ENCODE measurements at places on chromosomes 12 and 14.

DNA sequence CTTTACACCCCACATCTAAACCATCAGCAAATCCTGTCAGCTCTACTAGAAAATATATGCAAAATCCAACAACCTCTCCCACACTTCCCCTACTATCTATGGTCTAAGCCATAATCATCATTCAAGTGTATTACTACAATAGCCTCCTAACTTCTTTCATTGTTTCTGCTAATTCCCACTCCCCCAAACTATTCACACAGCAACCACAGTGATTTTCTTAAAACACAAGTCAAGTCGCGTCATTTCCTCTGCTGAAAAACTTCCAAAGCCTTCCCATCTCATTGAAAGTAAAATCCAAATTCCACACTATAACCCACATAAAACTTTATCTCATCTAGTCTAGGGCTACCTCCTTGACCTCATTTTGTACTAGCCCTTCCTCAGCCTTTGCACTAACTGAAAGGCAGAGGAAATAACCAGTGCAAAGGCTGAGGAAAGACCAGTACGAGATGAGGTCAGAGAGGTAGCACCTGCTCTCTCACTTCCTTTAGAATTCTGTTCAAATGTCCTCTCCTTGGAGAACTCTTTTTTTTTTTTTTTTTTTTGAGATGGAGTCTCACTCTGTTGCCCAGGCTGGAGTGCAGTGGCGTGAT, 65.5 kb upstream of the MDM1 start:
- no peak for DNase-seq

GRCh38 chr14:72824051-72824450, 69.8 kb downstream of the DPF3 start:
- DNase-seq = no peak

DNA sequence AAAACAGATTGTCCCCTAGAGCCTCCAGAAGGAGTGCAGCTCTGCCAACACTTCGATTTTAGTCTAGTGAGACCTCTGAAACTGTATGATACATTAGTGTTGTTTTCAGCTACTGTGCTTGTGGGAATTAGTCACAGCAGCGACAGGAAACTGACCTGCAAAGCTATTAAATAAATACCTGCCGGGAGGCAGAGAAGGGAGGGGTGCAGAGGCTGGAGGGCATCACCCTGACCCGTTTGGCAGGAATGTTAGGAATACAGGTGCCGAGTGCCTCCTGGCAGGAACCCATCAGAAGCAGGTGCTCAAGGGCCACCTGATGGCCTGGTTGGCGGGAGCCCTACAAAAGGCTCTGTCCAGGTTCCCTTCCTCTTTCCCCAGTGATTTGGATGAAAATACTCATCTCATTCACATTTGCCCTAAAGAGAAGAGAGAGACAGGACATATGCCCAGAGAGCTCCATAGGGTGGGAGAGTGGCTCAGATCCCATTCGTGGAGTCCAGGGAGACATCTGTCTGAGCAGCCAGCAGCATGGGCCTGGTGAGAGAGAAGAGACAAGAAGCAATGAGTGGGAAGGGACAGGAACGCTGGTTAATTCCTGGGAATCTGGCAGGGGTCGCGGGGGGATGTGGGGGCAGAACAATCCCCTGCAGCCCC, 44.6 kb downstream of the C14orf132 start:
- DNase-seq = no peak

DNA sequence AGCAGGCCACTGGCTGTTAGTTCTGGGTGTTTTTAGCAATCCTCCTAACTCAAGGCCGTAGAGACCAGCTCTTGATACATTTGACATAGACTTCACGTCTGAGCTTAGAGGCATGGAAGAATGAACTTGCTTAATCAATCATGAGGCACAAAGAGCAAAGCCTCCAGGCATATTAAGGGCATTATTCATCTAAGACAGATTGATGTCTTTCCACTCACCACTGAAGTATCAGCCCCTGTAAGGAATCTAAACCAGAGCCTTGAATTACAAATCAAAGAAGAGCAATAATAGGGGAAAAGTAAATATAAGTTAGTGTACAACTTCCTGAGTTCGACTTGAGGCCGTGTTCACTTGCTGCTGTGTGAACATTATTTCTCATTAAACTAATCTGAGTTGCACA, 1470.7 kb downstream of the AACS start:
- no peak for DNase-seq

DNA sequence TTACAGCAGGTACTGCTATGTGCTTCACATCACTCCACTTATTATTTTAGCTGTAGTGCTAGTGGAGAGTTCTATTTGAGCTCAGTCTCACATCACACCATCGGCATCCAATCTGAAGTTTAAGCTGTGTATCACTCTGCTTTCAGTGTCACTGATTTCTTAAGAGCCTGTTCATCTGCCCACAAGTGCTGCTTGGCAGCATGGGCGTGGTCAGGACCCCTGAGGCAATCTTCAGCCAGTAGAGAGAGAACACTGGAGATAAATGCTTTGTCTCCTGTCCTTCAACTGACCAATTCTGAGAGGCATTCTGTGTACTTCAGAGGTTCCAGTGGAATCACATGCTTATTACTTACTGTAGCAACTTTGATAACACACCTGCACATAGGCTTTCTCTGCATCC, 728.8 kb downstream of the RPS29 start:
- DNase-seq = peak; percentile 16

GRCh38 chr14:68767248-68767645, 25.6 kb downstream of the ZFP36L1 start:
- DNase-seq = no peak

DNA sequence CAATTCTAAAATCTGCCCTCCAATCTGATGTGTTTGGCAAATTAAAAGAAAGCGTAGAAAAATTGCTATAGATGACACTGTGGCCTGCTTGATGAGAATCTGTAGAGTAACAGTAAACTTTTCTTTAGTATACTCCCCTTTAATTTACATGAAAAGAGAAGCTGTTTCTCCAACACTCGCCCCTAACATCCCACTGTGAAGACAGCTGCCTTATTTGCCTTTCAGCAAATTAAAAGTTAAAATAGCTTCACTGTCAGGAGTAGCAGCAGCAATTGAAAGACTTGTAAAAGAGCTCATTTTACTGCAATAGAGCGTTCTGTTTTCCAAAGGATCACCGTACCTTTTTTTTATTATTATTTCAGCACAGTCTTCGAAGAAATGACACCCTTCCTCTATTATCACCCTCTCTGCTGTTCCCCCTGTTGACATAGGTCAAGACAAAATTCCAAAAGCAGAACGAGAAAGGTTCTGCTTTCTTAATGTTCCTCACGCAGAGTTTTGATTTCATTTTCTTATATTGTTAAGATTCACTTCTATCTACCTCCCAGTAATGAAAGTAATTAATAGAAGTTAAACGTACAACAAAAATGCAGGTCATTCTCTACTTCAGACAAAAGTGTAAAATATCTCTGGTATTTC, 153.5 kb upstream of the USP15 start:
- DNase-seq = no peak

- no peak for DNase-seq
These were observed 90.1 kb downstream of the NCOR2 start for GRCh38 chr12:124477107-124477915.

GRCh38 chr12:110869803-110870202, 23.0 kb downstream of the CCDC63 start:
- no peak for DNase-seq

GRCh38 chr12:80293759-80294158, 150.3 kb upstream of the PTPRQ start:
- DNase-seq = no peak

DNA sequence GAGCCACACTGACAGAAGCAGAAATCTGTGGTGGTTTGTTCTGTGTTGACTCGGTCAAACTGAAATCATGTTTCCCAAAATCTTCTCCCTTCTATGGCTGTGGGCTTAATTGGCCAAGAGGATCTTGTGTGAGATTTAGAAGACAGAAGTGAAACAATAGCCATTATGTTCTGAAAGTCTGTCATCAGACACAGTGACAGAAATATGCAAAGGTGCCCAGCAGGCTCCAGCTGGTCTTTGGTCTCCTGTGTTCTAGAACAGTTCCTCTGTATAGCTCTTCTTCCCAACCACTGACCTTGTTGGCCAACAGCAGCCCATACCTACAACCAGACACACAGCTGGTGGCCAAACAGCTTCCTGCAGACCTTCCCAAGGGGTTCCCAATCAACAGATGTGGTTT, 25.0 kb upstream of the COCH start:
- DNase-seq = no peak

DNA sequence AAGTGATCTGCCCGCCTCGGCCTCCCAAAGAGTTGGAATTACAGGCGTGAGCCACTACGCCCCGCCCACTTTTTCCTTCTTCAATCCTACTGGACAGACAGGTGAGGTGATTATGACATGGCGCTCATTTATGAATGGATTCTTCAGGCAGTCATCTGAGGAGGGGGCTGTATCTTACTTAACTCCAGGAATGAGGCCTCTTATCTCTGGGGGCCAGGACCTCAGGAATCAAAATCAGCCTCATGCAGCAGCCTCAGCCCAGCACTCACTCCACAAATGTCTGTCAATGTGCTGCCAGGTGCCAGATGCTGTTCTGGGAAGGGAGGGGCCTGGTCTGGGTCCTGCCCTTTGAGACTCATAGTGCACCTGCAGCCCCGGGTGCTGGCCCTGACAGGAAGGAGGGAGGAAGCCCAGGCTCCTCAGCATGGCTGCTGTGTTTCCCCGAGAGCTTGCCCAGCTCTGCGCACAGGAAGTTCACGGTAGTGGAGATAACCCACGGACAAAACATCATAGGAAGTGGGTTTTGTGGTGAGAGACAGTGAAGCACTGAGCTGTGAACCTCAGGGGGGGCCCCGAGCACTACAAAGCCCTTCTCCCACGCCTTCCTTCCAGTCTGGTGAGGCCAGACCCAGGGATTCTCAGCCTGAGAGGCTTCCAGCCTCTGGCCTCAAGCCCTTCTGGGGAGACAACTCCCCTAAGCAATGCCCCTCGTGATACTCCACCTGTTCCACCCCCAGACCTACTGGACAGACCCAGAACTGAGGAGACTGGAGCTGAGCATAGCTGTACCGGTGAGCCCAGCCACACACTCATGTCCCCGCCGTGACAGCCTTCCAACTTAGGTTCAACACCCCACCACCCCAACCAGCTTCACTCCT, 22.3 kb downstream of the GALNT6 start:
- DNase-seq = peak; percentile 31

DNA sequence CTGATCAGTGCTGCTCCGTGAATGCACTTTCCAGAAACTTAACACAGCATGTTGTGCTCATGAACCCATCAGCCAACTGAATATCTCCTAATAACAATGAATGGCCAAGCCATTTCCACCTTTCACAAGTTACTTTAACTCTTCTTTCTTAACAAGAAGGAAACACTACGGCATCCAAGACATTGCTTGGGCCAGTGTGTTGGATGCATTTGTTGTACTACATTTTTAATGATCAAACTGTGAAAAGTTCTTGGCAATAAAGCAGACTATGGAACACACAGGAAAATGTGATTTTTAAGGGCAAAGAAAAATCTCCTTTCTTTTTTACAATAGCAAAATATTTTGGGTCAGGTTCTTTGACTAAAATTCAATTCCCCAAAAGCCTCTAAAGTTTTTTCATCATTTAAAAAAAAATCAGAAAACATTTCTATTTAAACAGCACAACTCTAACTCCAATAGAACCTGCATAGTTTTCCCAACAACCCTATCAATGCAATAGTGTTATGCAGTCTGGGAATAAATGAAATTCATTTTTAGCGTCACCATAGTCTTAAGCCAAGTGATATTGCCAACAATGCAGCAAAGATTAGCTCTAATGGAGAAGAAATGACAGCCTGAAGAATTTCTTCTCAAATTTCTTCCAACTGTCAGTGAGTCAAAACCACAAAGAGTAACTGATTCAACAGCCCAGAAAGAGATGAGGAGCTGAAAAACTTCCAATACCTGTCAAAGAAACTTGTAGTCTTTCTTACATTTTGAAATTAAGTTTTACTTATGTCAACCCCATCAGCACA, 50.7 kb upstream of the PTPRR start:
- DNase-seq = no peak

- DNase-seq = no peak
These were observed 399.9 kb downstream of the FOXG1 start for GRCh38 chr14:29166507-29166906.

DNA sequence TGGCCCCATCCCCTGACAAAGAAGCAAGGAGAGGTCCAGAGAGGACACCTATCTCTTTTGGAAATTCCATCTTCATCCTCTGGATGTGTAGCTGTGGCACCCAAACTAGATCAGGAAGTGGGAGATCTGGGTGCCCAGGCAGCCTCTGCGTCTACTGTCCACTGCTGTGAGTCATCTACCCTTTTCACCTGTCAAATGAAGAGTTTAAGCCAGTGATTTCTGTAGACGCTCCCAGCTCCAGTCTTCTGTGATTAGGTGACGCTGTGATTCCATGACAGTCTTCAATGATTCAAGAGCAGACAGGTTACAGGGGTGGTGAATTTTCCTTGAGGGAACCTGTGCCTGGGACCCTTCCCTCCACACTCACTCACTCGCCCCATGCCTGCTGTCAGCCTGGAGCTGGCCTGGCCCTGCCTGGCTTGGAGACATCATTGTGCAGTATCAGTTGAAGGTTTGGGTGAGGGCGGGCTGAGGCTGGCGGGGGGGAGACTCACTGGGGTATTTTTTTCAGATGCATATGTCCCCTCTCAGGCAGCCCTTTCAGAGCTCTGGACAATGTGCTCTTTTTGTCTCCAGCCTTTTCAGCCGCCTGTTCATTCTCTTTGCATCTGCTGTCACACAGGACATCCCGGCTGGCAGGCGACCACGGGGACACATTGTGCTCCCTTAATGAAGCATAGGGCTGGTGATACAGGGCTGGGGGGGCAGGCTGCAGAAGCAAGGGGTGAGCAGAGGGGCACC, 56.8 kb upstream of the PARP11 start:
- DNase-seq = peak; percentile 57

- DNase-seq = no peak
These were observed 223.8 kb downstream of the EFCAB11 start for GRCh38 chr14:89730687-89731086.

GRCh38 chr14:35897616-35898111, 71.5 kb downstream of the BRMS1L start:
- peak; percentile 81 for DNase-seq

GRCh38 chr12:66653796-66654195, 25.1 kb downstream of the GRIP1 start:
- peak; percentile 33 for DNase-seq

DNA sequence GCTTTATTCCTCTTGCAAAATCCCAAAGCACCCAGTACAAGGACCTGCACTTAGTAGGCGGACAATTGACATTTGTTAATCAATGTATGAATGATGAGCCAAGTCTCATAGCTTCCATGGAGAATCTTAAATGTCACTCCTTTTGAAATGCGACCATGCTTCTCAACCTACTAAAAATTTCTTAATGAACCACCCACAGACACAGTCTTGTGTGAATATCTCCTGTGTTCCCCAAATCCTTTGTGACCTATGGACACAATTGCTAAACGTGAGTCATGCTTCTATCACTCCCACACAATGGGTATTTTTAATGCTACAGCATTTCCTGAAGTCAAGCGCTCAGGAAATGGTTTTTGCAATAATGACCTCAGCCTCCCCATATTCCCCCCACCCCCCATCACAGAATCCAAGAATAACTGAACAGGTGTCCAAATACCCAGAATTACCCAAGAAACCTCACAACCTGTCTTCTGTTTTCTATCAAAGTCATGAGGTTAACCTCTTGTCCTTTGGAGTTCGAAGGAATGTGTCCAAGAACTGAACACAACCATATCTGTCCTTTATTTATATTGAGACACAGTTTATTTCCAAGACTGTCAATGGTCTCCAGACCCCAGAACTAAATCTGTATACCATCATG, 163.6 kb upstream of the PLEKHG7 start:
- no peak for DNase-seq

- peak; percentile 83 for DNase-seq
These were observed 6.9 kb downstream of the ALDH6A1 start for GRCh38 chr14:74077401-74077800.
